ENCODE measurements at places on chromosomes 2 and 18.

DNA sequence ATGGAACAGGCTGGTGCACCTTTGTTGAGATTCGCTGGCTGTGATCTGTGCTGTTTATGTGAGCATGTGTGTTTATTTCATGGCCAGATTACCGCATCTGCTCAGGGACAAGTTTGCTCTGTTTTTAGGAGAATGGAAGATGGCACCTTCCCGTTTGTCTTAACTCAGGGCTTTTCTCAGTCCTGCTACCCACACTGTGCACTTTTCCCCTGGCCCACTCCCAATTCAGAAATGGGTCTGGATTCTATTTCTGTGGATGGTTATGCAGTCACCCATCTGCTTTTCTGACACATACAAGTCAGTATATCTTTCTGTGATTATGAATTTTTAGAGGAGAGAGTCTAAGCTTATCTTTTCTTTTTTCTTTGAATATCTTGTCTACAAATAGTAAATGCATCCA is 15.4 kb downstream of the MGAT5 start:
- no peak for DNase-seq

DNA sequence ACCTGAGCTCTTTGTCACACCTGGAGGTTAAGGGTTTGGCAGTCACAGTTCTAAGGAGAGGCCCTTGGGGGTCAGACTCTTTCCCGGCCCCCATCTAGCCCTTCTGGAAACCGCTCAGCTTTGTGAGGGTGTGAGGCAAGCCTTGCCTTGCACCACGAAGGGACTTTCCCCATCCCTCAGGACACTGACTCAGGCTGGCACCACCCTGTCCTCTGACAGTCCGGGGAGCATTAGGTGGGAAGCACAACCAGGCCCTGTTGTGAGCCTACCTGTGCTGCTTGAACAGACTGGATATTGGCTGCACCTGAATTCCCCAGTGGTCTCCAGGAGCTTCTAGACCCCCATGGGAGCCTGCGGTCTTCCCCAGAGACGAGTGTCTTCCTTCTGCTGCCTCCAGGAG is 47.0 kb upstream of the GBX2 start:
- DNase-seq: no peak

GRCh38 chr2:136310005-136310495 is 192.1 kb upstream of the CXCR4 start:
- DNase-seq: no peak

DNA sequence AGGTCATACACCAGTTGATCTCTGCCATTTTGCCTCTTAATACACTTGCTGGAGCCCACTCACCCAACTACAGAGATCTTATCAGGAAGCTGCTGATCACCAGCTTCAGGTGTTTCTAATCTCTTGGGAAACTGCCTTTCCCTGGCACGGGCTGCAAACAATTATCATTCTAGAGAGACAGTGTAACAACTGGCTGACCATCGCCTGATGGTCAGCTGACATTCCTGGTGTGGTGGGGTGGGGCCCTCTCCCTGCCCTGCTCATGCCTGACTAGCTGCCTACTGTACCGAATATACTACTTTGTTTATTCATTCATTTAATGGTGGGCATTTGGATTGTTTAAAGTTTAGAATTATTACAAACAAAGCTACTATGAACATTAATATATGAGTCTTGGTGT is 311.5 kb downstream of the CBLN2 start:
- DNase-seq: no peak

GRCh38 chr2:218436992-218437391 is 18.1 kb downstream of the VIL1 start:
- DNase-seq: no peak

Data from effector CD4-positive, alpha-beta T cell (primary cell).